Vein endothelial cell (primary cell): ENCODE measurements at places on chromosomes 16 and 17. TPM values are rescaled to one million over a fixed set of nuclear protein-coding genes. Genes with fewer than 3 reads are reported as not detected.

Gene ZNF597
- 2.5 and 2.9 TPM in 2 replicates for total RNA-seq

Gene MFSD6L
- under 0.01 TPM in 1 of 2 replicates, not detected in the other for total RNA-seq

Gene CTF1
- 0.19 and 0.65 TPM in 2 replicates for total RNA-seq

Gene OTOP3
- total RNA-seq: not detected in 2 replicates

Gene DOK4
- 13.4 and 26.5 TPM in 2 replicates for total RNA-seq

Gene SOST
- not detected in 2 replicates for total RNA-seq

Gene SKAP1
- 0.65 TPM in 1 of 2 replicates, not detected in the other for total RNA-seq

Gene SLC4A1
- not detected in 2 replicates for total RNA-seq

Gene SPAG5
- total RNA-seq: 20.9 and 31.7 TPM in 2 replicates
